T1000 (cell line): ENCODE measurements at places on chromosomes 11 and 22.

DNA sequence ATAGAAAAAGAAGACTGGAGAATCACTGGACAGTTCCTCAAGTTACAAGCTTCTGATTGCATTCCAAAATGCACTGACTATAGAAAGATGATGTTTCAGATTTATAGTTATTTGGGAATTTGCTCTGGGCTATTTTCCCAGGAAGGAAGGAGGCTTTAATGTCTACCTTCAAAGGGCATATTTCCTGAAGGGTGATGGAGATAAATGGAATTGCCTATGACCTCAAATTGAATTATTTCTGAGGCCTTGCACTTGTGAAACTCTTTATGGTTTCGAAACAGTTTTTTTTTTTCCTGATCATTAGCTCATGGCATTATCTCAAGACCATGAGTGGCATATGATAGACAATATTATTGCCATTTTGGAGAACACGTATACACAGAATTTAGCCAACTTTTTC, 333.9 kb downstream of the METTL15 start:
- DNase-seq: no peak

GRCh38 chr22:48825802-48826520, 1001.7 kb downstream of the BRD1 start:
- DNase-seq: no peak

DNA sequence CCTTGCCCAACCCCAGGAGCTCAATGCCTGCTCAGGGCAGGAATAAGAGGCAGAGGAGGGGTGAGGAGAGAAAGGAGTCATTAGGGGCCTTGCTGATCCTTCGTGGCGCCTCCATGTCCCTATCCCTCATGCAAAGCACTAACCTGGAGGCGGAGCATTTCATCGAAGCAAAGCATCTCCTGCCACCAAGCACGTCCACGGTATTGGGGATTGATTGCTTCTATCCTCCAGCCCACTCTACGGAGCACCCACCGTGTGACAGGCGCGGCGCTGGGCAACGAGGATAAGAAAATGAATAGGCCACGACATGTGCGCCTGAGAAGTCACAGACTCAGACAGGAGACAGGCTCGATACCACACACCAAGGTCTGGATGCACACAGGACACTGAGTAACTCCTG, 67.0 kb downstream of the IGLL1 start:
- no peak for DNase-seq

GRCh38 chr11:95375451-95375850, 144.4 kb upstream of the SESN3 start:
- DNase-seq: no peak

GRCh38 chr11:47768101-47768612, 1.0 kb upstream of the FNBP4 start:
- DNase-seq: no peak

- no peak for DNase-seq
Observed at GRCh38 chr11:107858217-107859070, at the start of gene SLC35F2. Gene SLC35F2 (minus strand): TSS chr11:107858787. CDS start chr11:107858767, 20 bp downstream.

- no peak for DNase-seq
Observed at GRCh38 chr11:11280826-11281225, 72.2 kb downstream of the CSNK2A3 start.

DNA sequence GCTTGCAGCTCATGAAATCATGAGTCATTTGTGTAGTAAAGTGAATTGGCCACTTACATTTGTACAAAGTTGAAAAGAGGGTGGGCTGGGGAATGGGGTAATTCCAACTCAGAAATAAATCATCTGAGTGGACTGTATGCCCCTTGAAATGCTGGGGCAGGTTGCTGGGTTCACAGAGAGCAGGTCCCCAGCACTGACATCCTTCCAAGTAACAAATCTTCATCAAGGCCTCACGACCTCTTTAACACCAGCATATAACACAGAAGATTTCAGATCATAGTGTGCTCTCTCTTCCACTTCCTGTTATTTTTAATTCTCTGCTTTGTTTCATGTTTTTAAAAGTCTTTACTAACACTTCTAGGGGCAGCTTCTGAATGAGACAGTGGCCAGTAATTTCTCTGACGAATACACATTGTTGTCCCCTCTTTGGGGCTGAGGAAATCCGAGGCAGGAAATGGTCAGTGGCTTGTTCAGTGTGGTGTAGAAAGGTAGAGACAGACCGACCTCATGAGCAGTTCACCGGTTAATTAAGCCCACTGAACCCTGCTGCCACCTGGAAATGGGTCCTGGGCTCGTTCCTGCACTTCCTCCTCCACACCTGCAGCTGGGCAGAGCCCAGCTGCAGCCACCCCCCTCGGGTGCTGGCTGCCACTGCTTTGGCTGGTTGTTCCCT, 127.7 kb downstream of the MAML2 start:
- no peak for DNase-seq

GRCh38 chr22:46259374-46259773, 3.8 kb downstream of the PKDREJ start:
- DNase-seq: no peak

DNA sequence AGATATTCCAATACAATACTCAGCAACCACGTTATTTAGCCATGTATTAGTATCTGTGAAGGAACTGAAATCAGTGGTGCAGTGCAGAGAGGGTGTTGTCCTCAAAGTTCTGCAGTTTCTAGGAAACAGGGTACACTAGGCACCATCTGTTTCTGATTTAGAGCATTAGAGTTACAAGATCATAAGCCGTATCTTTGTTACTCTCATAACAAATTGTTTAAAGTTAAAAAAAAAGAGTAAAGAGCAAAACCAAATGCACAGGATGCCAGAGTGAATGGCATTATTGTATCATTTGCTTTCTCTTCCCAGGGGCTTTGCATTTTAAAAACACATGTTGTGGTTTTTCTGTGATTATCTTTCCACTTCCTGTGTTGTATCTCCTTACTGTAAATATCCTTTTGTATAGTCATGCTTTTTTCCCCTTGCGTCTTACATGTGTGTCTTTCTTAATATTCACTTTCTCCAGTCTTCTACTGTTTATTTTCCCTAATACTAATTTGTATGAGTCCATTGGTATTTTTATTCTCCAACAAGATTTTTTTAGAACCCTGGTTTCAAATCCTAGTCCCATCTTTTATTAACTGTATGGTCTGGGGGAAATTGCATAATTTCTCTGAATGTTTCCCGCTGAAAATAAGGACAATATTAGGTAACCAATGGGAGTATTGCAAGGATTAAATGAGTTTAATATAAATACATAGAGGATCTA, 15.2 kb upstream of the NUP160 start:
- no peak for DNase-seq

DNA sequence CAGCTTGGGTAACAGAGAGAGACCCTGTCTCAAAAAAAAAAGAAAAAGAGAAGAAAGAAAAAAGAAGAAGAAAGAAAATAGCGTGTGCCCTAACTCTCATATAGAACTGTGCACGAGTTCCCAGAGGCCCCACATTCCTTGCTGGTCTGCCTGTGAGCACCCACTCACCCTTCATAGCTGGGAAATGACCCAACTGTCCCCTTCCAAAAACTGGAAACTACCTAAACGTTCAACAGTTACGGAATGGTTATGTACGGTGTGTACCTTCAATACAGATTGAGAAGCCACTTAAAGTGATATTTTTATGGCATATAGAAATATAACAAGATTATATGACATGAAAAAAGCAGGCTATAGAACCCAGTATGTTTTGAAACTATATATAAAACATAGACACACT, 82.0 kb downstream of the PARVA start:
- DNase-seq: no peak

DNA sequence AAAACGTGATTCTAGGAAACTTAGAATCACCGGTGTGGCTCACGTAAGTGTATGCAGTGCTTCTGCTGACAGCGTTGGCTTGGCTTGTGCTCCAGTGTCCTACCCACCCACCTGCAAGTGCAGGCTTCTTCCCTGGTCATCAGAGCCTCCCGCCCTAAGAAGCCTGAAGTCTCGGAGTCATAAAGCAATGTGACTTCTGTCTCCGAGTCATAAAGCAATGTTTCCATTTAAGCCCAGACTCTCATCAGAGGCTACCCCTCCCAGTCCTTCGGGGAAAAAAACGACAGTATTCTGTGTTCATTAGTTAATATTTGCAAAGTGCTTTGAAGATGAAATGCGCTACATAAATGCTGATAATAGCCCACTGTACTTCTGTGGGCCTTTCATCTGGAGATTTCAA, 293.8 kb downstream of the OPCML start:
- DNase-seq: no peak

DNA sequence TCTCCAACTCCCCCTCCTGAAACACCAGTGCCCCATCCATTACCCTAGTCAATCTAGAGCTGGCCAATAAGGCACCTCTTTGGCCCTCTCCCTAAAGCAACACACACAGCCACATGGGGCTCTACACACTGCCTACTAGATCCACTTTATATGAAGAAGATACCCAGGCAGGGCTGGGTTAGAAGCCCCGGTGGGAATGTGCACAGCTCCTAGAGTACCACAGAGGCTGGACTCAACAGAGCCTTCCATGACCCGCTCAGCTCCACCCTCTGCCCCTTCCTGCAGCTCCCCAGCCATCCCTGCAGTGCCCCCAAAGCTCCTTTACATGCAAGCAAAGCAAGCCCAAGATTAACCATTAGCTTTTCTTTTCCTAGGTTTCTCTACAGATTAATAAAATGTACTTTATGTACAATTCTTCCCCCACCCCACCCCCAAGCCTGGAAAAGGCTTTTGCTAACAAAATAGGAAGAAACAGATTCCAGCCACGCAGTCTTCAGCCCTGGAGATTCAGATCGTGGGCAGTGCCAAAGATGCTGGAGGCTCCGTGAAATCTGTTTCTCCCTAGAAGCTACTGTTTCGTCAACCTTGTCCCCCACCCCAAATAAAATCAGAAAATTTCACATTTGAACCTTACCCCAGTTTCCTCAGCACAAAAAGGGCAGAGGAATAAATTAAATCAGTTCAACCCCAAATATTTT, 51.8 kb downstream of the IGSF9B start:
- no peak for DNase-seq

GRCh38 chr11:24383137-24383536, 113.7 kb upstream of the LUZP2 start:
- no peak for DNase-seq

DNA sequence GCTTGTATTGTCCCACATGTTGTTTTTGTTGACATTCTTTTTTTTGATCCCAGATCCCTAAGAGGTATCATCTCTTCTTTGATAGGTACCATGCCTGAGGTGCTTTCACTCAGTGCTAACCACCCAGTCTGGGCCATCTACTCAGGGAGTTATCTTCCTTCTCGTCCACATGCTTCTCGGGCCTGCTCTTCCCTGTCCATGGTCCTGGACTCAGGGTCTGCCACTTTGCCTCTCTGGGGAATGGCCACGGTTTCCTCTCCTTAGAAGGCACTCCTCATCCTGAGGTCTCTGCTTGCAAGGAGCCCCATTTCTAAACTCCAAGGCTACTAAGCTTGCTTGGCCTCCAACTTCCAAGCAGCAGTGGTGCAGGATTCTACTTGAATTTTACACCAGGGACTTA, 227.0 kb upstream of the NCAM1 start:
- no peak for DNase-seq

- no peak for DNase-seq
Observed at GRCh38 chr11:66882561-66883015, 25.7 kb downstream of the LRFN4 start.

GRCh38 chr11:105156231-105156630, 16.7 kb upstream of the CARD18 start:
- DNase-seq: no peak

GRCh38 chr11:122556605-122557004, 98.9 kb upstream of the UBASH3B start:
- DNase-seq: no peak

GRCh38 chr11:67366546-67366945, 6.9 kb downstream of the CLCF1 start:
- DNase-seq: no peak

DNA sequence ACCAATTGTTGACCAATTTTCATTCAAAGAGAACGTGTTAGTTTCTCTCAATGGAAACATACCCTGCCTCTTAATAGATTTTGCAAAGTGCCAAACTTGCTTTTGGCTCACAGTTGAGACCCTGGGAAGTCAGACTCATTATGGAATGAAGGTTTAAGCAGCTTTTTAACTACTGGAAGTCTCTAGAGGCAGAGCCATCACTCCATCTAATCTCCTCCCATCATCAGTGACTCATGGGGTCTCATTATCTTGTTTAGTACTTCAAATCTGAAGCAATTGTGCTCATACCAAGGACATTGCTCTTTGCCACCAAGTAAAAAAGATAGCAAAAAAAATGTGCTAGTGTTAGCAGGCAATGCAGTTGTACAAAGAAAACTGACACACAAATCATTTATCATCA, 537.1 kb upstream of the LRRC4C start:
- DNase-seq: no peak

DNA sequence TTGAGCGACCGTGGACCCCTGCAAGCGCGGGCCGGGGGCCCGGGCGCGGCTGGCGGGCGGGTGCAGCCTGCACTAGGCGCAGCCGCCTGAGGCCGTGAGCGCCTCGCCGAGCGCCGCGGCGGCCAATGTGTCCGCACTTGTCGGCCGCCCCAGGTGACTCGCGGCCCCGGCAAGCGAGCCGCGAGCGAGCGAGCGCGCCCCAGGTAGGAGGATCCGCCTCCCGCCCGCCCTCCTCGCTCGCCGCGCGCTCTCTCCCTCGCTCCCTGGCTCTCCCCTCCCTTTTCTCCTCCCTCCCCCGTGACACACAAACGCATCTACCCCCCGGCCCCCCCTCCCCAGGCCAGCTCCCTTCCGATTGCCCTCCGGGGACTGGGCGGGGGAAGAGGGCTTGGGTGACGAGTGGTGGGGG, at the start of gene WNT7B:
Gene WNT7B (minus strand): TSS at position 160 of the 409 bp plus-strand sequence. CDS start 408 bp downstream, outside the sequence.
- peak; percentile 42 for DNase-seq

DNA sequence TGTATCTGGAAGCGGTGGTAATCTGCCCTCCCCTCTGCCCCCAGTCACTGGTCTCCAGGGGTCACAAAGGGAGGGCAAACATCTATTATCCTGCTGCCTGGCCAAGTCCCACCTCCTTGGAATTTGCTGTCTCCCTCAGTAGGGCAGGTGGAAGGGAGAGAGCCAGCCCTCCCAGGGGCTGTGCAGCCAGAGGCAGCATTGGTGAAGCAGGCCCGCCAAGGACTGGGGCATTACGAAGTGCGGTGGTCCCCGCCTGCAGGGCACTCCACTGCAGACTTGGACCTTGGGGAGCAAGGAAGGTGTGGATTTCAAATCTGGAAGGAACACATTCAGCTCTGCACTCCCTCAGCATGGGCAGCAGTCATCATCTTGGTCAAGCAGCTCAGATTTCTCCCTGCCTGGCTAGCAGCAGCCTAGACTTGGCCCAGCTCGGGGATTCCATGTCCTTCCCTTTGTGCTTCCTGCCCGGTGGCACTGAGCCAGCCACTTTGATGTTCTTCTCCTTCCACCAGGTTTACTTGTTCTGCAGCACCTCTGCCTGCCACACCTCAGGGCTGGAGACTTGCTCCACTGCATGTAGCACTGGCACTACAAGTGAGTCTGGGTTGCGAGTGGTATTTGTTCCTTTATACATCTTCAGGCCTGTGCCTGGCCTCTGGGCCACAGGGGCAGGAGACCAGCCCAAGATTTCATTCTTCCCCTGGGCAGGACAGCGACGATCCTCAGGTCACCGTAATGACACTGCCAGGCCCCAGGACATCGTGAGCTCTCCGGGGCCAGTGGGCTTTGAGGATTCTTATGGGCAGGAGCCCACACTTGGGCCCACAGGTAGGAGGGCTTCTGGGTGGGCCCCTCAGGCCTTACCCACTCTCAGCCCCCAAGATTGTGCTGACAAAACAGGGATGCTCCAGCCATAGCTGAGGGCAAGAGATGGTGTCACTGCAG, 7.4 kb downstream of the ZP1 start:
- no peak for DNase-seq
